ENCODE measurements at places on chromosomes 16 and 17. TPM values are rescaled to one million over a fixed set of nuclear protein-coding genes. Genes with fewer than 3 reads are reported as not detected.

DNA sequence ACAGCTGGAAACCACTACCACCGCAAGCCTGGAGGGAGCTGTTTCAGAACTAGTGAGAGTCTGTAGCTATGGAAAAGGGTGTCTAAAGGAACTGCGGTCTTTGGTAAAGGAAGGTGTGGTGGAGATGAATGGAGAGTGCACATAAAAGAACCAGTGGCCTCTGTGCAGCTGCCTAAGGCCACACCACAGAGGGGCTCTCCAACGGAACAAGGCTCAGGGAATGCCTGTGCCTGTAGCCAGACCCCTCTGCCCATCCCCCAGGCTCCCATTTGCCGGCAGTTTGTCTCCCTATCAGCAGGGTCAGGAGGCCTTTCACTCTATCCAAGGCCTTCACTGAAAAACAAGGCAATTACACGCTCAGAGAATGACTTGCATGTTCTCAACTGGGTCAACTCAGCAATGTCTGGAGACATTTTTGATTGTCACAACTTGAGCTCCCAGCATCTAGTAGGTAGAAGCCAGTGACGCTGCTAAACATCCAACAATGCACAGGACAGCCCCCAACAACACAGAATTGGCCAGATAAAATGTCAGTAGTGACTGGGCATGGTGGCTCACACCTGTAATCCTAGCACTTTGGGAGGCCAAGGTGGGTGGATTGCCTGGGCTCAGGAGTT, 3.3 kb upstream of the FDXR start:
- DNase-seq, result no peak

DNA sequence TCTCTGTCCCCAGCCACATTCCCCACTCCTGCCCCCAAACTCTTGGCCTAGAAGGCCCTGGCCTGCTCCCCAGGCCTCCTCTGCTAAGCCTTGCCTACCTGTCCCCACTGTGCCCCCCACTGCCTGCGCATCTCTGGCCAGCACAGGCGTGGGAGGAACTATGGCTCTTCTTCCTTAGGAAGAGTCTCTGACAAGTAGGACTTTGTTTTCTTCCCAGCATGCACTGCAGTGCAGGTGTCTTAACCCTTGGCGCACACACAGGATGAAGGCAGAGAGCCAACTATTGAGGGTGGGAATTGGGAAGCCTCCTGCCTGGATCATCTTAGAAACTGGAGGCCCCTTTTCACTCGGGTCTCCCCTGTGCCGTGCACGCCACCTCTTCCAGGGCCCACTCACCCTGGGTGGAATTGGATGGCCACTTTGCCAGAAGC, 3.6 kb downstream of the AMDHD2 start:
- DNase-seq, result peak; percentile 21

- no peak for DNase-seq
These were observed 511.8 kb upstream of the WSB1 start for GRCh38 chr17:26782153-26782552.

- no peak for DNase-seq
These were observed 69.7 kb downstream of the STXBP4 start for GRCh38 chr17:55038291-55038690.

DNA sequence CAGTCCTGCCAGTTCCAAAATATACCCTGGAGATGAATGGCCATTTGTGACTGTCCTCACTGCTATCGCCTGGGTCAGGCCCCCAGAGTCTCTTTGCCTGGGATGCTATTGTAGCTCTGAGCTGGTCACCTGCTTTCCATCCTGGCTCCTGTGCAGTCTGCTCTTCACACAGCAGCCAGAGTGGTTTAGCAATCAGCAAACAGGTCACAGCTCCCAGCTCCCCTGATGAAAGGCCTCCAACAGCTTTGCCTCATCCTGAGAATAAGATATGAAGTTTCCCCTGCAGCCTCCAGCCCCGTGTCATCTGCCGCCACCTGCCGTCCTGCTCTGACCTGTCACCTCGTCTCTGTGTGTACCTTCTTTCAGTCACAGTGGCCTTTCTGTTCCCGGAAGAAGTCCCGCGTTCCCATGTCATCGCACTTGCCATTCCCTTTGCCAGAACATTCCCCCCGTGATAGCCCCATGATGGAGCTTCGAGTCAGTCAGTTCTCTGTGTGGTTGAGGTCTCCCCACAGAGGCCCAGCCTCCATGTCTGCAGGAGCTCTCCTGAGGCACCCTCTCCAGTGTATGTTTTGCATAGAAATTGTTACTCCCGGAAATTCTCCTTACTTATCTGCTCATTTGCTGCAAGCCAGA, 281.5 kb downstream of the SNX29 start:
- DNase-seq, result peak; percentile 57

GRCh38 chr17:15332338-15332737, 9.1 kb downstream of the TEKT3 start:
- peak; percentile 94 for DNase-seq

The TMEM235 gene
- total RNA-seq, result 0.28 TPM

The NOS2 gene
- 0.35 TPM for total RNA-seq
